Spinal cord (tissue), 10 donors: ENCODE measurements at places on chromosomes 7 and 10. TPM values are rescaled to one million over a fixed set of nuclear protein-coding genes. Genes with fewer than 3 reads are reported as not detected.

RTKN2 gene
- 13.0 TPM for polyA plus RNA-seq

PLXNA4 gene
- 25.1 TPM for polyA plus RNA-seq

TMEM176A gene
- 13.6 TPM for polyA plus RNA-seq

SLC26A5 gene
- polyA plus RNA-seq = 0.77 TPM

TYW1B gene
- polyA plus RNA-seq = 2.4 TPM

DNAH11 gene
- 7.6 TPM for polyA plus RNA-seq

CDC14C gene
- polyA plus RNA-seq = 0.11 TPM

ERVW-1 gene
- polyA plus RNA-seq = 1.8 TPM

IDI2 gene
- not detected for polyA plus RNA-seq

IFIT1 gene
- polyA plus RNA-seq = 16.5 TPM

GPRIN2 gene
- polyA plus RNA-seq = 10.7 TPM

AGBL3 gene
- 7.7 TPM for polyA plus RNA-seq

DIP2C gene
- polyA plus RNA-seq = 29.8 TPM

TMEM176B gene
- polyA plus RNA-seq = 24.2 TPM

PNLIPRP3 gene
- polyA plus RNA-seq = not detected

C7orf25 gene
- polyA plus RNA-seq = 3.0 TPM

LAMB4 gene
- 0.29 TPM for polyA plus RNA-seq

ADAM22 gene
- polyA plus RNA-seq = 52.8 TPM

ASB10 gene
- polyA plus RNA-seq = not detected

CDH23 gene
- 24.2 TPM for polyA plus RNA-seq

FGL2 gene
- 12.8 TPM for polyA plus RNA-seq

MLLT10 gene
- polyA plus RNA-seq = 28.2 TPM

UNC5B gene
- 23.8 TPM for polyA plus RNA-seq

GAD2 gene
- 23.5 TPM for polyA plus RNA-seq

ZNF746 gene
- 19.9 TPM for polyA plus RNA-seq

WBP1L gene
- 45.6 TPM for polyA plus RNA-seq

TUBAL3 gene
- not detected for polyA plus RNA-seq

HOXA7 gene
- polyA plus RNA-seq = 91.6 TPM

UBN2 gene
- polyA plus RNA-seq = 14.1 TPM
